Stimulated activated CD8-positive, alpha-beta memory T cell treated with anti-CD3 and anti-CD28 coated beads, Interleukin-4, amount 100 ng/mL, for 1 hour (primary cell): ENCODE measurements at places on chromosomes 7 and 10.

- DNase-seq: no peak
Observed at GRCh38 chr7:80821771-80822319, 97.0 kb downstream of the SEMA3C start.

GRCh38 chr10:79274279-79275104, 72.8 kb upstream of the PPIF start:
- DNase-seq: no peak

GRCh38 chr7:15527648-15528047, 34.2 kb downstream of the AGMO start:
- DNase-seq: no peak

GRCh38 chr7:94395141-94396036, 694 bp downstream of the COL1A2 start:
- DNase-seq: no peak

DNA sequence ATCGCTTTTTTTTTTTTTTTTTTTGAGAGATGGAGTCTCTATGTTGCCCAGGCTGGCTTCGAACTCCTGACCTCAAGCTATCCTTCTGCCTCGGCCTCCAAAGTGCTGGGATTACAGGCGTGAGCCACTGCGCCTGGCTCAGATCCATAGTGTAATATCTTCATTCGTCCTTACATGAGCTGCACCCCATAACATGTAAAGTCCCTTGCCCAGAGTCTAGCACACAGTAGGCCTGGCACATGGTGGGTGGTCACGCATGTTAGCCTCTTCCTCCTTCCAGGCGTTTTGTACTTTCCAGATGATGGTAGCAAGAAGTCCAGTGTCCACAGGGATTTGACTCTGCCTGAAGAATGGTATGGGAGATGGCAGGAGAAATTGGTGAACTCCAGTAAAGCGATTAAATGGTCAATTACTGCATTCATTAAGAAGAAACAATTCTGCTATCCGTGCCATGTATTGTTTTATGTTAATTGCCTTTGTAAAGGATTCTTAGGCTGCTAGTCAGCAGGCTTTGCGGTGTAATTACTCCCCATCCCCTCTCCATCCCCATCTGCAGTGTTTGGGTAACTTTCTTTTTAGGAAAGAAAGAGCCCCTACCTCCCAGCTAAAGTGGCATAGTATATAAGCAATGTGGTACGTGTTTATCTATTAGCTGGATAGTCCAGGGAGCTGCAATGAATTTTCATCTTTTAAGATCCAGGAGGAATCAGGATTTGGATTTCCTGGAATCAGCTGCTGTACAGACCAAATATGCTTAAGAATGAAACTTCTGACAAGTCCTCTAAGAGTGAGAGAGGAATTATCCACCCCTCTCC, 1.2 kb downstream of the TPST1 start:
- DNase-seq: no peak

GRCh38 chr7:50214126-50214670, 90.3 kb upstream of the IKZF1 start:
- no peak for DNase-seq

GRCh38 chr10:49690698-49691356, 11.4 kb downstream of the C10orf53 start:
- DNase-seq: no peak

DNA sequence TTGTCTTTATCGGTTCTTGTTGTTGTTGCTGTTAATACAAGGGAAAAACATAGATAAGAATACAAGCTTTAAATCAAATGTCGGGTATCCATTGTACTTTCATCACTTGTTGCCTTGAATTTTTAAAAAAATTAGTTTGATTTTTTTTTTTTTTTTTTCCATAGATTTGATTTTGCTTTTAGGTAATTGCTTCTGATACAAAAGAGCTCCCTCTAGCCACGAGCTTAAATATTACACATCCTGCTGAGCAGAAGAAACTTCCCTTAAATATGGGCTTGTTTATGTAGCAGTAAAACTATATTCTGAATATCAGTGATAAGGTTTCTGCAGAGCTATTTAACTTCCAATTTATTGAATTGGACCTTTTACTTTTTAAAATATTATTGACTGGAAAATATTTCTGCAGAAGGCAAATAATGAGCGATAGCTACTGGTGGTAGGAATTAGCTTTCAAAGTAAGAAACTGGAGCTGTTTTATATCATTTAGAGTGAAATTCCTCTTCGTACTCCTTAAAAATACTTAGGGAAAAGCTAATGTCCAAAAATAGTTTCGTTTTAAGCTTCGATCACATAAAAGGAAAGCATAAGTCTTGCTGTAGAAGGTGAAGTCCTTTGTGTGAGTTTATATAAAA, 216.9 kb downstream of the POLR1F start:
- no peak for DNase-seq

DNA sequence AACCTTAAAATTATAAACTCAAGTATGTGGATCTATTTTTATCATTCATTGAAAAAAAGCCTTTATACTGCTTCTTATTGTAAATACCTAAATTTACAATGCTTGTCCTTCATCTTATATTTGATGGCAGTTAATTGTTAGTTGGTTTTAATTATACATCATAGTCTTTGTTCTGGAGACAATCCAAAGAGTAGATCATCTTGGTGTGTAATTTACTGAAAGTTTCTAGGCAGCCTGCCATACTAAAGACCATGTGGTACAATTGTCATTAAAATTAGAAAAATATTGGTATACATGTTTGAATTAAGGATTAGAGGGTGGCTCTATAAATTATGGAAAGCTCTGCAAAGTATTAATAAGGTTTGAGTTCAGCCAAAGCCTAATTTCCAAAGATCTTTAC, 231.4 kb downstream of the KCND2 start:
- no peak for DNase-seq

DNA sequence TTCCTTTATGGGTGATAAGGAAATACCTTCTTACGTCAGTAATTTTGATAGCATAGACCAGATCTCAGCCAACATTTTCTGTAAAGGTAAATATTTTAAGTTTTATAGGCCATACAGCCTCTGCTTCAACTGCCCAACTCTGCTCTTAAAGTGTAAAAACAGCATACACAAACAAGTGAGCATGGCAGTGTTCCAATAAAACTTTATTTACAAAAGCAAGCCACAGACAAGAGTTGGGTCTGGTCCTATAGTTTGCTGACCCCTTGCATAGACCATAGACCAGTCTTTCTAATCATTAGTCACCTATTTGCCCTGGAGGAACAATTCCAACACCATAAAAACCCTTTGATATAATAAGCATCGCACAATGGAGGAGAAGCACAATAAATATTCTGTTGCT, 398.8 kb downstream of the SFMBT2 start:
- no peak for DNase-seq

DNA sequence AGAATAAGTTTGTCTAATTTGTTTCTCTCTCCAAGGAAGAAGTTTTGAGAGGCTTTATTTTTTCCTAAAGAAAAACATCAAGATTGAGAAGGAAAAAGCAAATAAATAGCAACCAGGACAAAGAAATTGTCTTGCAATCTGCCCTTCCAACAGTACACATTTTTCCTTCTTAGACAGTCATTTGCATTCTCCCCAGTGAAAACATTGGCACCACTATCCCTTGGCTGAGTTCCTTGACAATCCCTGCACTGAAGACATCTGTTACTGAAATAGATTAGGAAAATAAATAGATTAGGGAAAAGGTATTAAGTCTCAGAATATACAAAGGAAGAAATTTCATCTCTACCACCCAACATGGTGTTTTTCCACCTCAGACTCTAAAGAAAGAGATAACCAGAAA, 12.2 kb upstream of the TMEM243 start:
- DNase-seq: no peak
